ENCODE measurements at places on chromosomes 2 and 18.
A peak's percentile ranks its signal among the peaks of the same experiment; 100 is the strongest.

DNA sequence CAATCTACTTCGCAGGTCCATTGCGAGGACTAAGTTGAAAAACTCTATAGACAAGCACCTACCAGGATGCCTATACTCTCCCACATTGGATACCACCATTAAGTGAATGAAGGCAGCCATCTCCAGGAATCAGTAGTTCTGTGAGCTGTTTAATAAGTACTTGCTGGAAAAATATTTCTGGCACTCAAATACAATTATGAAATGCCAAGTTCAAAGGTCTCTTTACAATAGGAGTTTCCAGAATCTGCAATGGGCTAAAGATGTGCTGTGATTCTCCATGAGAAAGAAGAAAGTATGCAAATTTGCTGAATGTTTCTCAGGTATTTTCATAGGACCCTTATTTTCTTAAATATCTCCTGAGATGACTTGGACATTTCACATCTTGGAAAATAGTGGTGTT, 103.0 kb downstream of the AP1S3 start:
- DNase-seq: no peak

- DNase-seq: no peak
Measured at GRCh38 chr2:216068-216467, 47.8 kb downstream of the SH3YL1 start.

- DNase-seq: no peak
Measured at GRCh38 chr18:63102941-63103744, 216.4 kb downstream of the BCL2 start.

DNA sequence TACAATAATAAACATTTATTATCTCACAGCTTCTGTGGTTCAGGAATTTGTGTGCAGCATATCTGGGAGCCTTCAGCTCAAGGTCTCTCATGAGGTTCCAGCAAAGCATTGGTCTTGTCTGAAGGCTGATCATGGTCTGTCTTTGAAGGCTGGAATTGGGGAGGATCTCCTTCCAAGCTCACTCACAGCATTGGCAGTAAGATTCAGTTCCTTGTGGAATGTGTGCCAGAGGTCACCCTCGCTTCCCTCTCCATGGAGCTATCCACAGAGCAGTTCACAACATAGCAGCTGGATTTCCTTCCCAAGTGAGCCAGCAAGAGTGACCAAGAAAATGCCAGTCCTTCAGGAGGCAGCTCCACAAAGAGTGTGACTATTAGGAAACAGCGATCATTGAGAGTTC, 202.2 kb upstream of the ST6GAL2 start:
- no peak for DNase-seq

GRCh38 chr2:65586516-65586915, 154.1 kb upstream of the SPRED2 start:
- DNase-seq: no peak

DNA sequence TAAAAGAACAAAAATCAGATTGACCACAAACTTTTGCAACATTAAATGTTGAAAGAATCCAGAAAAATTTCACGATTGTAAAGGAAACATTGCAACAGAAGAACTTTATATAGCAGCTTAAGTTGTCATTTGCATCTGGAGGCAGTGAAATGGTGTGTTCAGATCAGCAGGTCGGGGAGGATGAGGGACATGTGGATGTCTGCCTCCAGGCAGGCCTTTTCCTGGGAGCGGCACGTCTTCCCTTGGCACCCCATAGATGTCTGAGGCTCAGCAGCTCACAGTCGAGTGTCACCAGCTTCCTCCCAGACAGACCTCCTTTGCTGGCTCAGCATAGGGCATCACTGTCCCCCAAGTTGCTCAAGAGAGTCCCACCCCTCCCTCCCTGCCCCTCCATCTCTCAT, 44.3 kb upstream of the ASB1 start:
- no peak for DNase-seq

DNA sequence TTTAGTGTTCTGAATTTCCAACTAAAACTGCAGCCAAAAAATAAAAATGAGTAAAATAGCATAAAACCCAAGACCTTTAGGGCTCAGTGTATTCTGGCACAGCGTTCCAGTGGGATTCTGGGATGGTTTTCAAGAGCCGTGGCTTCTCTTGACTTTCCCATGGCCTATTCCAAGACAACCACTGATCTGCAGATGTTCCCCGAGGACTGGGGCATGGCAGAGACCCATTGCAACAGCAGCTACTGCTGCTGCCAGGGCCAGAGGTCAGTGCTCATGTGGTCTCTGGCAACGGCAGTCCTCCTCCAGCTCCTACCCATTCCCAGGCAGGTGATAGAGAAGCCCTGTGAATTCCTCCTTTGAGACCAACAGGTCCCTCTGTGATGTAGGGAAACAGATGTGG, 26.8 kb downstream of the TNP1 start:
- DNase-seq: no peak

DNA sequence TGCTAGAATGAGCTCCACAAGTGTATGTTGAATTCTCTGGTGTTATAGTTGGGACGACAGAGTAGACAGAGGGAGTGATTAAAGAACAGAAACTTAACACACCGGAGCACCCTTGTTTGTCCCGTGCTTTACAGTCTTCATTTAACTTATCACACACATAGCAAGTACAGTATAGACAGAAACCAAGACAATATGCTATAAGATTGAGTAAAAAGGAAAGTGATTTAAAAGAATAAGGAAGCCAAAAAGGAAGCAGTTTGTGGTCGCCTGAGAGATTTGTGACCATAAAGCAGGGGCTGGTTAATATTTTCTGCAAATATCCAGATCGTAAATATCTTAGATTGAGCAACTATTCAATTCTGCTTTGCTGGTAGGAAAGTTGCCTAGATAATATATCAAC, 1128.4 kb downstream of the TSN start:
- DNase-seq: no peak

DNA sequence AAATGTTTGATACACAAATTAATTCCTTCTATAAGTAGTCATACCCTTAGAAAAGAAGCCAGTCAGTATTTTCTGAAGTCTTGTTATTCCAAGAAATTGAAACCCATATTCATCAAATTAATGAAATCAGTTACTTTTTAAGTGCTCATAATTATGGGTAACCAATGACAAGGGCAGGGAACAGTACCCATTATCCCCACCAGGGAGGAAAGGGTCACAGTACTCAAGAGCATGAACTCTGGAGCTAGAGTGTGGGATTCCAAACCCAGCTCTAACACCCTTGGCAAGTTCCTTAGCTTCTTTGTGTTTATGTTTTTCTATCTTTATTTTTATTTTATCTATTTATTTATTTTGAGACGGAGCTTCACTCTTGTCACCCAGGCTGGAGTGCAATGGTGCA, 68.4 kb downstream of the CCDC148 start:
- no peak for DNase-seq

DNA sequence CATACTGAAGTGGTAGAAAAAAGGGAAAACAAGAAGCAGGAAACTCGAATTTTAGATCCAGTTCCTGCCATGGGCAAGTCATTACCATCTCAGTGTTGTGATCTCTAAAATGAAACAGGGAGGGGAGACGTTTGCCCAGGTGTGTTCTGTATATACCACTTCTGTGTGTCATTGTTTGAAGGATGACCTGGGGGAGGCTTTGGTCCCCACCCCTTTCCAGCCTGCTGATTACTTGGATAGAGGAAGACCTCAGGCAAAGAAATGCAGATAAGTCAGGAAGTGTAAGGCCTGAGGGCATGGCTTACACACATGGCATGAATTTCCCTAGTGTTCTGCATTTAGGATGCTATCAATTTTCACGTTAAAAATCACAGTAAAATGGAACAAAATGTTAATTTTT, 205.2 kb upstream of the CXCR4 start:
- DNase-seq: no peak

GRCh38 chr2:108933691-108934117, 55.3 kb downstream of the EDAR start:
- no peak for DNase-seq

DNA sequence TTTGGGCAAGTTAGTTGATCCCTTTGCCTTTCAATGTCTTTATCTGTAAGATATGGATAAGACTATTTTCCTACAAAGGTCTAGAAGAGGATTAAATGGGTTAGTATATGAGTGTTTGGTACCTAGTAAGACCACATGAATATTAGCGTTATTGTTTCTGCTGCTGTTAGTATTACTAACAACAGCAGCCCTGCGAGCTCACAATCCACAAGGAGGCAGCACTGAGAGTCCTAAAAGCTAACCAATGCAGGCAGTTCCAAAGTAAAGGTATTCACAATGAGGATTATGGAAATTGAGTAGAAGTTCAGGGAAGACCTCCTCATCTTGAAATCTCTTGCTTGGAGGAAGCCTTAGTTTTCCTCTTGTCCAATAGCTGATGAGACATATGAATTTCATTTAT, 248.9 kb downstream of the TDRD15 start:
- DNase-seq: peak; percentile 39

DNA sequence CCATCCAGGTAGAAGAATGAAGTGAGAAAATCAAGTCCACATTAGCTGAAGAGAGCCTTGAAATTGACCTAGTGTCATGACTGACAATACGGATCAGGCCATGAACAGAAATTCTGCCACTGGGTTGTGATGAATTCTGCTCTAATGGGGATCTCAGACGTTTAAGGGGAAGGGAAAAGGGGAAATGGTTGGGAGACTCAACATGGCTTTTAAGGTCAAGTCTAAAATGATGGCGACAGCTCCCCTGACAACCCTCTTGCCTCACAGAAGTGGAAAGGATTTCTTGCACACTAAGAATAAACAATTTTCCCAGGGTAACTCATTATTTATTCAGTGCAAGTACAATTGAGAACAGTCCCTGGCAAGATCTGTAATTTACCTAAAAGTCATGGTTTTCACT, 302.5 kb upstream of the ACVR2A start:
- DNase-seq: no peak

- no peak for DNase-seq
Measured at GRCh38 chr2:46202453-46202852, 94.8 kb upstream of the EPAS1 start.

DNA sequence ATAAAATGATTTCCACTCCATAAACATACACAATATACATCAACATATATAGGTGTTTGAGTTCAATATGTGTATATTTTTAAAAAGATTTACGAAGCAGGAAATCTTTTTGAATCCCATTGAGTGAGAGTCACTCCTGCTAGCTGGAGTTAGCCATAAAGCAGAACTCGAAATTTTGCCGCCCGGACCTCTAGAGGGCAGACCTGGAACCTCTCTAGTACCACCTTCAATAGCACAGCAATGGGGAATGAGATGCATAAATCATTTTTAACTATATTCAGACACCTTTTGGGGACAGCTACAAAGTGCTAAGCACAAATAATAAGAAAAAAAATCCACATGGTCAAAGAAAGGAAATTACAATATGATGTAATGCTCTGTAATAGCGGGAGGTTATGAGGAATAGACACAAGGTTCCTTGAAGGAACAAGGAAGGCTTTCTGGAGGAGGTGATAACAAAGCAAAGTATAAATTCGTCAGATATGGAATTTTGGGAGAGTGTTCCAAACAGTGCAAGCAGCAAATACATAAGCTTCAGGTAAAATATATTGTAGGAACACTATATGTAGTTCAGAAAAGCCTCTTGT, 533.4 kb downstream of the ERBB4 start:
- peak; percentile 15 for DNase-seq

DNA sequence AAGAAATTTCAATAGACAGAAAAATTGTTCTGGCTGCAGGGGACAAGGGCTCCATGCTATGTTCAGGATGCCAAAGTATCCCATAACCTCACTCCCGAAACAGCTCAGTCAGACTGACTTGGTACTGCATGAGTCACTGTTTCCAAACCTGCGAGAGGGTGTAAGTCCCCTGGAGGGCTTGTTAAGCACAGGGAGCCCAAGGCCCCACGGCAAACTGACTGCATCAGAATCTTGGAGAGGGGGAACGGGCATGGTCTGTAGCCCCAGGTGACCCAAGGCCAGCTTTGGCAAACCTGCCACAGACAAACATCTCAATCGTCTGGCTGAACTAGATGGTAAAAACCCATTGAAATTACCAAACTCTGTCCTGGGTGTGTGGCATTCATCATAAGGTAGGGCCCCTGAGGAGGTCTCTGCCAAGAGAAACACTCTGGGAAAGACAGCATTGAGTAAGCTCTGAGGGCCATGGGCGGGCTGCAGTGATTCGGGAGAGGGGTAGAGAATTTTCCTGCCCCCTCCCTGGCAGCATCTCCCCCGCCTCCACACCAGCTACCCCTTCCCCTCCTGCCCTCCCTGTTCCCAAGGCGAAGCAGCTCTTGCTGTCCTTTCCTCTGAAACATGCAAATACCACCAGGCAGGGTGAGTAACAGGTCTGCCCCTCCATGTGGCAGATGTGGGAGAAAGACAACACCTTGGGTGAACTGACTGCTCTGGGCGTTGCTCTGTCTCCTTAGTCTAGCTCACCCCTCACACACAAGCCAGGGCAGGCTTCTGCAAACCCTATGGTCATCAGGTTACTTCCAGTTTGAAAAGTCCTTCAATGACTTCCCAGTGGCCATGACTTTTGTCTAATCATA, 274.7 kb upstream of the SIX2 start:
- no peak for DNase-seq

- DNase-seq: no peak
Measured at GRCh38 chr2:105768176-105768575, 23.5 kb downstream of the NCK2 start.
